ENCODE measurements at places on chromosomes 4 and X.

GRCh38 chrX:97529536-97530200, 646.0 kb downstream of the RPA4 start:
- no peak for DNase-seq

DNA sequence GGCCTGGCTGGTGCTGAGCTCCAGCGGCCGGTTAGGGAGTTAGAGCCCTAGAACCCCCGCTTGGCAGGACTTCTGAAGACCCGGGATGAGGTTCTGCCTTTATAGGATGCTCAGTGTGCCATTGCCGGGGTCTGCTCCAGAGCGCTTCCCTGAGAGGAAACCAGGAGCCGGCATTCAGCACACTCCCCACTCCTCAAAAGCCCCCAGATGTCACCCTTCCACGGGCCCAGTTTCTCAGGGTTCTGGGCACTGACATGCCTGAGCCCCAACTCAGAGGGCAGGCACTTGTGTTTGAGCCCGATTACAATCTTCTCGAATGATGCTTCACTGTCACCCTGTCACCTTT, 6.5 kb downstream of the NKX3-2 start:
- no peak for DNase-seq

GRCh38 chr4:112704991-112705845, 68.3 kb downstream of the LARP7 start:
- no peak for DNase-seq

- DNase-seq, result no peak
Measured at GRCh38 chr4:2689825-2690700, 66.1 kb downstream of the TNIP2 start.

- no peak for DNase-seq
Measured at GRCh38 chr4:3305610-3306371, 13.0 kb downstream of the RGS12 start.

GRCh38 chr4:24511371-24512063, 72.8 kb downstream of the DHX15 start:
- DNase-seq, result no peak

DNA sequence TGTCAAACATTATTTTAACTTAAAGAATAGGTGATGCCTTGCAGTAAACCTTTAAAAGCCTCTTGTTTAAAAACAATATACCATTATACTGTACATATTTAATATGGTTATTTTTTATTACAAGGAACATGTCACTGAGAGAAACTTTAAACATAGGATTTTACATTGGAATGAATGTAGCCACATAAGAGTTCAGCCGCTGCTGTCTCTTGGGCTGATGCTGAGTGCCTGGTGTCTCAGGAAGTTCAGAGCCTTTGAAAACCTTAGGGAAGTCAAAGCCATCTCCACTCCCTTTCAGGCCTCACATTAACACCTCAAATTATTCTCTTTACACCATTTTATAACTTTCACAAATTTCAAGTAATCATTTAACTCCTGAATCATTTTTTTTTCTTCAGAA, 93.5 kb upstream of the DKK2 start:
- no peak for DNase-seq
